ENCODE measurements at places on chromosomes 12 and 14.
A peak's percentile ranks its signal among the peaks of the same experiment; 100 is the strongest.

- no peaks in the 10 kb centered on the region for H3K36me3 ChIP-seq
- H3K27ac ChIP-seq: peak overlapping the region; percentile 62
- H3K4me1 ChIP-seq: peaks cover 50% of the 10 kb centered on the region
- peak overlapping the region; percentile 30 for H3K4me3 ChIP-seq
Observed at GRCh38 chr12:54039417-54040147, 6.7 kb downstream of the HOXC5 start.

DNA sequence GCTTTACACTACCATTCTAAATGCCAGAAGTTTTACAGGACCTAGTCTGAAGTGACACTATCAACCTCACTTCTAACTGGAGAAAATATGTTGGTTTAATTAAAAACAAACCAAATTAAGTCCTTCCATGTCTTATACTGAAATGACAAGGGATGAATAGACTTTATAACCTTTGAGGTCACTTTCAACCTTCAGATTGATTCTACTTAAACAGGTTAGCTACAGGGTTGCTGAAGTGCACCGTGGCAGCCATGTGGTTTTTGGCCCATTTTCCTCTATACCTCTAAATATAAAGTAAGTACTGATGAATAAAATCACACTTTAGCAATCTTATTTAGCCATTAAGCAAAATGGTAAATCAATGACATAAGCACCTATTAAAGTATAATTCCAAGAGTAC lies 3.9 kb downstream of the SLC38A2 start:
- peak overlapping the region; percentile 99 for H3K4me3 ChIP-seq
- no peak for DNase-seq
- no peaks in the 10 kb centered on the region for H3K27me3 ChIP-seq
- H3K36me3 ChIP-seq: peaks cover 75% of the 10 kb centered on the region
- H3K27ac ChIP-seq: peak overlapping the region; percentile 96

DNA sequence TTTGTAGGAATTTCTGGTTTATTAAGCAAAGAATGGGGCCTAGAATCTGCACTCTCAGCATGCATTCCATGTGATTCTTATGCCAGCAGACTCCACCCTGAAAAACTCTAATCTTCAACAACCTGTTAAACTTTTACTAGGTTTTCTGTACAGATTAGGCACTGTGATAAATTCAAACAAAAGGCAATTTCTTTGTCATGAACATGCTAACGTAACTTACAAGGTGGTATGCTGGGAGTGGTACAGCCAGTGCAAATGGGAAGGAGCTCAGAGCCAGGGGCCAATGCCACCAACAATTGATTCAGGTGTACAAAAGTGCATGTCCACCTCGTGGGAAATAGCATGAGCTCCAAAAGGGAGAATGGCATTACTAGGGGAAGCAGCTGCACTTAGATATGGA lies 83.0 kb downstream of the PPFIBP1 start:
- H3K36me3 ChIP-seq: no peaks in the 10 kb centered on the region
- H3K4me1 ChIP-seq: peaks cover 23% of the 10 kb centered on the region

GRCh38 chr14:23297611-23298277 lies 4.9 kb downstream of the PPP1R3E start:
- H3K4me1 ChIP-seq: no peaks in the 10 kb centered on the region
- H3K36me3 ChIP-seq: no peaks in the 10 kb centered on the region
- no peaks in the 10 kb centered on the region for H3K27me3 ChIP-seq
- H3K4me3 ChIP-seq: no peak overlapping the region
- no peak overlapping the region for H3K27ac ChIP-seq
- DNase-seq: no peak

- H3K4me3 ChIP-seq: no peak overlapping the region
- no peaks in the 10 kb centered on the region for H3K36me3 ChIP-seq
- no peaks in the 10 kb centered on the region for H3K4me1 ChIP-seq
- no peak for DNase-seq
Observed at GRCh38 chr14:21867541-21867940, 193.9 kb upstream of the OR4E1 start.

GRCh38 chr12:124721501-124722162 lies 142.0 kb downstream of the SCARB1 start:
- H3K4me1 ChIP-seq: peaks cover 15% of the 10 kb centered on the region
- no peaks in the 10 kb centered on the region for H3K27me3 ChIP-seq
- H3K27ac ChIP-seq: no peak overlapping the region

DNA sequence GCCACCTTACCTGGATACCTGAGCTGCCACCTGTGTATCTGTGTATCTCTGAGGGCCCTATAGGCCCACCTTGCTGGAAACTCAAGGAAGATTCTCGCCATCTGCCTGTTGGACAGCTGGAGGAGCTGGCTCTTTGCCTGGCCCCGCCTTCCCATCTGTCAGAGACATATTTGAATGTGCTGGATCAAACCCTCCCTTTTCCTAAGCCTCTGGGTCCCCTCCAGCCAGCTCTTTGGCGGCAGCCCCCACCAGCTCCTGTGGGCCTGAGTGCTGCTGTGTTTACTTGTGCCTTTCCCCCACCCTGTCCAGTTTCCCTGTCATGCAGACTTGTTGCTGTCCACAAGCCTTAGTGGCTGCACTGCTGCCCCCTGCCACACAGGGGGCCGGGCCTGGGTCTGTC lies 55.9 kb upstream of the SRSF5 start:
- DNase-seq: no peak
- H3K4me3 ChIP-seq: no peak overlapping the region
- H3K27ac ChIP-seq: peak overlapping the region; percentile 52
- H3K27me3 ChIP-seq: no peaks in the 10 kb centered on the region
